ENCODE measurements at places on chromosomes 12 and 14.

- DNase-seq = no peak
These were observed 306.6 kb upstream of the ATP2B1 start for GRCh38 chr12:90015228-90015627.

GRCh38 chr12:91601054-91601453, 418.4 kb upstream of the DCN start:
- no peak for DNase-seq

GRCh38 chr12:50017641-50018040, 7.7 kb downstream of the RACGAP1 start:
- DNase-seq = no peak

DNA sequence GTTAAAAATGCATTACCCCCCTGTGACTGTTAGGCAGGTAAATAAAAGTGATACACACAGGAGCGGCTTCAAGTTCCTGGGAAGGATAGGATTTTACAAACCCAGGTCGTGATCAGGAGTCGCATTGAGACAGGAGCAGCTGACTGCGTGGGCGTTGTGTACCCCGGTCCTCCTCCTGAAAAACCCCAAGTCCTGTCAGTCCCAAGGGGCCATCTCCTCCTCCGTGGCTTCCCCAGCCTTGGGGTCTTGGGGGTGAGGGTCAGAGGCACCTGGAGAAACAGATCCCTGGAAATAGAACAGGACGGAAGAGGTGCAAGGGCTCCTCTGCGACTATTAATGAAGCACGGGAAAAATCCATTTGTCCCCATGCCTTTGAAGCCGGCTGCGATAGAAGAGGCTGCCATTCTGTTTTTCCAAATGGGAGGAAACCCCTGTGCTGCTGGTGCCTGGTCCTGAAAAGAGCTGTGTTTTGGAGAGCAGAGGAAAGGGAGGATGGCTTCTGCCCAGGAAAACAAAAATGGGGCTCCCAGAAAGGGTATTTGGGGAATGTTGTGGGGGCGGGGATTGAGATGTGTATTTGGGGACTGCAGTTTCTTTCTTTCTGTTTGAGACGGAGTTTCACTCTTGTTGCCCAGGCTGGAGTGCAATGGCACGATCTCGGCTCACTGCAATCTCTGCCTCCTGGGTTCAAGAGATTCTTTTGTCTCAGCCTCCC, 143.1 kb downstream of the ZNF664 start:
- no peak for DNase-seq

GRCh38 chr14:22177870-22178269, 411.2 kb downstream of the DAD1 start:
- DNase-seq = peak; percentile 4

DNA sequence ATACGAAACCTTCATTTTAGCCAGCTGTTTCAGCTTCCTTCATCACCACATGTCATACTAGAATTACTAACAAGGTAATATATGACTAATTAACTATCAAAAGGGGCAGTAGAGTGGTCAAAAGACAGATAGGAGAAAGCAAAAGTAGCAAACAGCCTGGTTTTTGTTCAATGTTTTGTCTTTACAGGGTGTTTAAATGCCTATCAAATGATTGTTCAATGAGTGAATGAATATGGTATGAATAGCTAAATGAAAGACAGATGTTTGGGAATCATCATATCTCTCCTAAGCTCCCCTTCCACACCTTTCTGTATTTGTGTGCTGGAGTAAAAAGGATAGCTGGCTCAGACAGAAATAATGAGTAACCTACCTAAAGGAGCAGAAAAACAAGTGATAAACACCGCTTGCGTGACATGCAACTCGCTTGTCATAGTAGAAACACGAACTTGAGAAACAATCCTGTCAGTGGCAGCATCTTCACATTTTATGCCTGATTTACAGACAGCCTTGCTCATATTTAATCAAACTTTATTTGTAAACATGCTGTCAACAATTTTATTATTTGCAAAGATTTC, 34.2 kb downstream of the ABCC9 start:
- no peak for DNase-seq

DNA sequence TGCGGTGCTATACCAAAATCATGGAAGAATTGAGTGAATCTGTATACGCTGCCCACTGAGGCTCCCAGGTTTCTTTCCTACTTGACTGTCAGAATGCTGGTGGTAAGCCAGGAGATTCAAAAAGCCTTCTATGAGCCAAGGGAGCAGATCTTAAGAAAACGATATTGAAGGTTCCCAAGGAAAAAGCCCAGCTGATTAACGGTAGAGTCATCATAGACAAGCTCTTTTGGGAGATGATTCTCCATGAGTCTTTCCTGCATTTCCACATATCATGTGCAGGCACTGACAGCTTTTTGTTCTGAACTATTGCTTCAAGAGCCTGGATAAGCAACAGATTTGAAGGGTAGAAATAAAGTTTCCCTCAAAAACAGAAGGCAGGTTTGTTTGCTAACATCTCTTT, 17.5 kb downstream of the SLC35F4 start:
- no peak for DNase-seq

DNA sequence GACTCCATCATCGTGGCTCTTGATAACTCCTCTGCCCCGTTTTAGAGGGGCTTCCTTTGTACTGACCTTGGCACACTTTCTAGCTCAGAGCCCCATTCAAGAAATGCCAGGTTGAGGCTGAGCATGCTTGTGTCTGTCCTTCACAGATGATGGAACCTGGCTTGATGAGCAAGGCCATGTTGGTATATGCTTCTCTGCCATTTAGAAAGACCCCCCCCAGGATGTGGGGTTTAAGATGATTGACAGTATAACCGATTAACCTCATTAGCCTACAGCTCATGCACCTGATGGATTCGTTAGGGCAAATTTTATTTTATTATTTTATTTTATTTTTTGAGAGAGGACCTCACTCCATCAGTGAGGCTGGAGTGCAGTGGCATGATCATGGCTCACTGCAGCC, 21.0 kb downstream of the BATF start:
- peak; percentile 49 for DNase-seq

GRCh38 chr14:71554959-71555612, 377.1 kb upstream of the RGS6 start:
- DNase-seq = no peak

- DNase-seq = no peak
These were observed 13.6 kb downstream of the YARS2 start for GRCh38 chr12:32742133-32742532.

- no peak for DNase-seq
These were observed 208.3 kb downstream of the EXOC5 start for GRCh38 chr14:57060276-57060955.

- no peak for DNase-seq
These were observed 32.6 kb downstream of the COCH start for GRCh38 chr14:30906752-30907658.

DNA sequence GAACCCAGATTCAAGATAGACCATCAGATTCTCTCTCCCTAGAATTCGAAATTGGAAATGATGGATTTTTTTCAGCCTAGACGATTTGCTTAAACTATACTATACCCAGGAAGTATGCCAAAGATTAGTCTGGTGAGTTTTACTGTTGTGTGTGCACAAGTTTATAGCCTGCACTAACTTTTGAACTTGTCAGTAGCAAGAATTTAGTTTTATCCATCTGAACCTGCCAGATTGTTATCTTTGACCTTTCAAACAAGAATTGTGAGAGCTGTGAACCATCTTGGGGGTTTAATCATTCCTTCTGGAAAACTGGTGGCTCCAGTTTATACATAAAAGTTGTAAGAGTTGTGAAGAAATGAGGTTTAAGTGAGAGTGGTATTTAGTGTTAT, 243.5 kb upstream of the DAAM1 start:
- DNase-seq = no peak

DNA sequence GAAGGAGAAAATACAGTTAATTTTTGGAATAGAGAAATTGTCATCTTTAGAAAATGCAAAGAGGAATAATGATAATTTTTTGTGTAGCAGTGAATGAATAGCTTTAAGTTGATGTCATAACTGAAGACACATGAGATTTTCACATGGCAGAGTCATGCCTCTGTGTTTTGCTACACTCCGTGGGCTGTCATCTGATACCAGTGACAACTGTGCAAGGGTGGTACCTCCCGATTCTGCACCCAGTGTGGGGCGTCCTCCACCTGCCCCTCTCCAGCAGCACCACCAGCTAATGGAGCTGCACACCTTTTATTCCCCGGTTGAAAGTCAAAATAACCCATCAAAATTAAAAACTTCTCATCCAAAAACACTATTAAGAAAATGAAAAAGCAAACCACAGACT, 47.2 kb downstream of the ANKRD9 start:
- no peak for DNase-seq

DNA sequence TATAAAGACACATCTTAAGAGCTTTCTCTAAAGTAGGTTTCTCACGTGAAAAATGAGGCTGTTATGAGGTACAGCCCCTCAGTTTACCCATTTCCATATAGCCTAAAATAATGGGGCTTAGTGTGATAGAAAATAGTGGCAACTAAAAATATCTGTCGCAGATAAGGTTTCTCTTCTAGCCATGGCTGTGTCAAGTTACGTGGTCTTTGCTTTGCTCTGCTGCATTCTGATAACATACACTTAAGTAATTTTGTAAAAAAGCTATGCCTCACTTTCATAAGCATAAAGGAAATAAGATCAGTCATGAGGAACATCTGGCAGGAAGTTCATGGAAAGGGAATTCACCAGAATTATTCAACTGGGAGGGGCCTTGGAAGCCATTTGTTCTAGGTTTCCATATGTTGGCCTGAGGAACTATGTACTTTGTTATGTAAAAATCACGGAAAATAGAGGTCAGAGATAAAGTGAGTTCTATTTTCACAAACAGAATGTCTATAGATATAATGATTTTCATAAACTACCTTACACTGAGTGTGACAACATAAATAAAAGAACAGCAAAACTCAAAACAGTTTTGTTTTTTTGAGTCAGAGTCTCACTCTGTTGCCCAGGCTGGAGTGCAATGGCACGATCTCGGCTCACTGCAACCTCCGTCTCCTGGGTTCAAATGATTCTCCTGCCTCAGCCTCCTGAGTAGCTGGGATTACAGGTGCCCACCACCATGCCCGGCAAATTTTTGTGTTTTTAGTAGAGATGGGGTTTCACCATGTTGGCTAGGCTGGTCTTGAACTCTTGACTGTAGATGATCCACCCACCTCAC, 195.6 kb upstream of the KRR1 start:
- no peak for DNase-seq

DNA sequence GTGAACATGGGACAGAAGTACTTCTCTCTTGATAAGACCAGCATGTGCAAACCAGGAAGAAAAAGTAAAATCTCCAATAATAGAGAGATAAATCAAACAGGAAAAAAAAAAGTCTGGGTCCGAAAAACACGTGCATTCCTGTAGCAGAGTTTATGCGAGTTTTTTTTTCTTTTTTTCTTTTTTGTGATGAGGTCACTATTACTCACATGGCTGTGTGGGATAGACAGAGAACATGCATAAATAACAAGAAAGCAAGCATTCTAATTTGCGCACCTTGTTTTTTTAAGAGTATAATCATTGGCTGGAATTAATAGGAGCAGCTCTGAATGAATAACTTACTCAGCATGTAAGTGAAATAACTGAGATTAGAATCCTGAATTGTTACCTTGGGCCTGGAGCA, 91.9 kb upstream of the CPM start:
- no peak for DNase-seq

DNA sequence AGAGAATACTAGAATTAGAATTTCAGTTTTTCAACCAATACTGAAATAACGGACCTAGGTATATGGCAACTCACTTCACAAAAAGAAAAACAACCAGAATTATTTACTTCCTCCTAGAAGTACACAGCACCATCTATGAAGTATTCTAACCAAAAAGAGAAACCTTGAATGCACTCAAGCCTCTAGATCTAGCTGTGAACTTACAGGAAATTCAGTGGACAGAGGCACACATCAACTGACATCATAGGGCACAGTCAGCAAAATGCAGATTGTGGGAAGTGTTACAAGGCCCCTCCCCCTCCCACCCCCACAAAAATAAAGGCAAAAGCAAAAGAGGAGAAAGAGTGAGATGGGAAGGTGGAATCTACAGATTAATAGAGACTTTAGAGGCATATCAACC, 102.4 kb downstream of the TMTC1 start:
- DNase-seq = no peak

DNA sequence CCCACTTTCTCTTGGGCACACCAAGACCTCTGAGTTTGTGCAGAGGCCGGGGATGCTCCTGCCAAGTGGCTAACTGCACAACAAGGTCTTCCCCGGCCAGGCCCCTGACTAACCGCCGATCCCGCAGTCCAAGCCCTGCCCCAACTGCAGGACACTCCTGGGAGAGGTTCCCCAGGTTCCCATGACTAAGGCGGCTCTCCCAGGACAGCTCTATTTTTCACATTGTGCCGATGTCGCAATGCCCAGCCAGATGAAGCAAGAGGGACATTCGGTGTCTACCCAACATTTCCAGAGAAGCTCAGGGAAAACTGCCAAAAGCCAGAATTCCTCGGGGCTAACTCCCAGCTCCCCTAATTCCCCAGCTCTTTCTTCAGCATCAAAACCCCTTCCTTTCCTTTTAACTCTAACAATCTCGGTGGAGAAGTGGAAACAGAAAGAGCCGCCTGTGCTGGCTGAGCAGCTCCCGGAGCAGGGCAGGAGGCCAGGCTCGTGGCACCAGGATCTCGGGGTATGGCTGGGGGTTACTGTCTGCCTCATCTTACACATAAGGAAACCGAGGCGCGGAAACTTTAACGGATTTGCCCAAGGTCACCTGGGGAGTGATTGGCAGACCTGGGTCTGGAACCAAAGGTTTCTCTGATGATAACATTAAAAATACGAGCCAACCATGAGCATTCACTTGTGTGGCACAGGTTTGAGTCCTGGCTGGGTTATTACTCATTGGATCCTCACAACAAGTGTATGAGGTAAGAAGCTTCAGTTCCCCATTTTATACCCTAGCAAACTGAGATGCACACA, 318.2 kb downstream of the BCL11B start:
- DNase-seq = no peak

DNA sequence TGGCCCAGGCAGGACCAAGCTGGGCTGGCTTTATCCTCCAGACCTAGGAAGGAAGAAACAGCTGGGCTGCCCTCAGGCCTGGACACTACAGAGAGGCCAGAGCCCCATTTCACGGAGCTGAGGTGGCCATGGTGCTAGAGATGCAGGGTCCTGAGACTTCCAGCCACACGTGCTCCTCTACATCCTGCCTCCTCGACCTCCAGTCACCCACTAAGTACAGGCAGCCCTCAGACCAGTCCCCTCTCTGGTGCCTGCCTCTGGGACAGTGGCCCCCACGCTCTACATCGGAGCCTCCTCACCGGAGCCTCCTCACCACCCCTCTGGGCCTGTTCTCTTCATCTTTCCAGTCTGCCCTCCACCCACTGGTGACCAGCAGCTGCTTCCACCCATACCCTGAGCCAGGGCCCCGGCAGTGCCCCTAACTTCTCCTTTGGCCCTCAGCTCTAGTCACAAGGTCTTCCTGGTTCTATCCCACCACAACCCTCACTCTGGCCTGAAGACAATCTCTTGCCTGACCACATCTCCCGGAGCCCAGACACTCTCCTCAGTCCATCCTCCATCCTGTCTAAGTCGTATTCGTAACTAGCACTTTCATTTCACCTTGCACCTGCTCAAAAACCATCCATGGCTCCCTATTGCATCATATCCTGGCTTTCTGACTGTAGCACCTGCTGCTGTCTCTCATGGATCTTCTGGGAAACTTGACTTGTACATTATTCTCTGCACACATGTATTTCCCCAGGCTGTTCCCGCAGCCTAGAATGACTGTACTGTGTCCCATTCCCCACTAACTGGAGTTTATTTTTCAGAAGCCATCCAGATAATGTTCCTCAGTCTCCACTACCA, 43.9 kb downstream of the DIO3 start:
- DNase-seq = no peak

Data from CD4-positive, alpha-beta T cell treated with Interleukin-6 for 4 hours (primary cell).